ENCODE measurements at places on chromosomes 7 and 10. TPM values are rescaled to one million over a fixed set of nuclear protein-coding genes. Genes with fewer than 3 reads are reported as not detected.

Gene ZNF800
- 7.4 TPM for total RNA-seq

Gene SPOCK2
- 2.0 TPM for total RNA-seq

Gene FZD1
- total RNA-seq: 22.9 TPM

Gene GNGT1
- total RNA-seq: not detected

Gene POLR1F
- total RNA-seq: 13.6 TPM

Gene DGKI
- total RNA-seq: 1.9 TPM

Gene CCDC136
- 18.1 TPM for total RNA-seq

Gene HOXA9
- not detected for total RNA-seq

Gene PRLHR
- not detected for total RNA-seq

Gene ECD
- 18.1 TPM for total RNA-seq

Gene ZNF746
- 9.2 TPM for total RNA-seq

Gene SLC29A4
- 6.1 TPM for total RNA-seq

Gene FKBP9
- 428 TPM for total RNA-seq

Gene DYDC1
- total RNA-seq: not detected

Gene C10orf95
- total RNA-seq: not detected

Gene COL28A1
- total RNA-seq: 0.16 TPM

Gene TEX47
- total RNA-seq: not detected

Gene NAT16
- total RNA-seq: not detected

Gene MPP7
- under 0.01 TPM for total RNA-seq

Gene TMEM139
- 0.09 TPM for total RNA-seq

Gene SGPL1
- 22.2 TPM for total RNA-seq

Gene ADCY1
- total RNA-seq: 3.2 TPM

Gene BICC1
- total RNA-seq: 74.9 TPM

Gene GAD2
- total RNA-seq: not detected

Gene PLAC9
- total RNA-seq: 60.6 TPM

Gene C10orf143
- total RNA-seq: 1.0 TPM

Gene RBM20
- under 0.01 TPM for total RNA-seq

Gene CALN1
- total RNA-seq: not detected

Measured in bronchial smooth muscle cell (primary cell).